NCI-H1417 treated with DMSO at 0.1 percent for 48 hours (cell line): ENCODE measurements at places on chromosomes 2 and 18.

- no peak for DNase-seq
These were observed 59.4 kb upstream of the CTLA4 start for GRCh38 chr2:203808046-203808750.

DNA sequence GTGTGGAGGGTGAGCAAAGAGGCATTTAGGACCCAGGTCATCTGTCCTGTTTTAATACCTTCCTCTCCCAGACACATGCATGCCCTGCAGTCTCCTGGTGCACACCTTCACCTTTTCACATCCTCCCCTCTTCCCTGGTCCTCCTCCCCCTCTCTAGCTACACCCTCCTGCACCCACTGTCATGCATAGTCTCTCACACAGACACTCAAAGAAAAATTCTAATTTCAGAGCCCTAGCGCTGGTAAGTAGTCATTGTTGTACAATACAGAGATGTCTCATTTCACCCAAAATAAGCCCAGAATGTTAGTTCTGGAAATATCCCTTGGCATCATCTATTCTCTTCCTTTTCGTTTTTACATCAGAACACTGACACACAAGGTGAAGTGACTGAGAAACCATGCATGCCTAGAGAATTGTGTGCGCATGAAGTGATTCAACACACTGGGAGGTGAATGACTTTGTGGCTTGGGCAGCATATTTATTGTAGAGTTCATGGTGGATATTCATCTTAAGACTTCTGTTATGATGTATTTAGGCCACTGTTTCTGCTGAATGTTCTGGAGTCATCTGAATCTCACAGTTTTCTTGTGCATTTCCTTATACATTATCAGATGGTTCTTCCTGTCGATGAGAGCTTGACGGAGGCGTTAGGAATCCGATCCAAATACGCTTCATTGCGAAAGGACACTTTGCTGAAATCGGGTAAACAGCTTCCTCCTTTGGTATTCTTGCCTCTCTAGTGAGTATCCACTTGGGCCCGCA is 69.9 kb downstream of the COA5 start:
- DNase-seq, result no peak

- DNase-seq, result no peak
These were observed 344.0 kb downstream of the ARHGAP15 start for GRCh38 chr2:143473216-143473615.

DNA sequence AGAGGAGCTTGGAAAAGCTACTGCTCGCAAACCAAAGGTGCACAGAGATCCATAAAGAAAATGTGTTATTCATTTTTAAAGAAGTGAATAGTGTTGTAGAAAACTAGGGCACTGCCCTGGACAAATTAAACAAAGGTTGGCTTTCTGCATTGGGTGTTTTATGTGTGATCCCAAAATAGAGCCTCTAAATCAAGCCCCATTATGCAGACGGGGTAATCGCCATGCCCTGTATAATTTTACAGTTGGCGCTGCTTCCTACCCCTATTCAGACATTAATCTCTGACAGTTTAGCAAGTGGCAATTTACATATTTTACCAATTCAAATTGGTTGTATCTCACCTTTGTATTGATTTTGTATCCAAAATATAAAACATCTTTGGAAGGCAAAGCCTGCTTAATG is 109.1 kb downstream of the PID1 start:
- no peak for DNase-seq

GRCh38 chr2:162029287-162029901 is 44.6 kb downstream of the DPP4 start:
- no peak for DNase-seq

- DNase-seq, result no peak
These were observed 69.2 kb downstream of the BOLA3 start for GRCh38 chr2:74078466-74078865.
